ENCODE measurements at places on chromosomes 2 and 18.

DNA sequence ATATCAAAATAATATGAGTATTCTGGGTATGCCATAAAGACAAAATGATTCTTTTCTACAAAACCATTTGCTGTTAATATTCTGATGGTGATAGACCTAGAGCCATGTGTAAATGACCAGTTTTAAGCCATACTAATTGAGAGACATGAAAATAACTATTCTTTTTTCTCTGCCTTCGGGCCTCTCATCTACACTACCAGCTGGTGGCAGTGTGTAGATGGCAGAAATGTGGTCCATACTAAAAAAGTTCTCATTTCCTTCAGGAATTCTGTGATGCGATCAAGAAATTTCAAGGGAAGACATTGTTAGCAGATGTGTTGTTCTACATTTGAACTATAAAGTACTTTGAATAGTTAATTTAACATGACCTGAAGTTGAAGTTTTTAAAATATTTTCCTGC lies 485.2 kb downstream of the TRIB2 start:
- DNase-seq, result no peak

- no peak for DNase-seq
These were observed 141.5 kb downstream of the WDSUB1 start for GRCh38 chr2:159144776-159145614.

GRCh38 chr2:8416001-8416571 lies 265.8 kb upstream of the ID2 start:
- DNase-seq, result no peak

- DNase-seq, result no peak
These were observed 163.7 kb downstream of the GALNT14 start for GRCh38 chr2:30974554-30974953.

- DNase-seq, result no peak
These were observed 14.5 kb downstream of the ACOXL start for GRCh38 chr2:110746586-110747521.

GRCh38 chr2:55932843-55933242 lies 9.3 kb upstream of the EFEMP1 start:
- no peak for DNase-seq

GRCh38 chr2:58900246-58901027 lies 659.3 kb upstream of the FANCL start:
- DNase-seq, result no peak

DNA sequence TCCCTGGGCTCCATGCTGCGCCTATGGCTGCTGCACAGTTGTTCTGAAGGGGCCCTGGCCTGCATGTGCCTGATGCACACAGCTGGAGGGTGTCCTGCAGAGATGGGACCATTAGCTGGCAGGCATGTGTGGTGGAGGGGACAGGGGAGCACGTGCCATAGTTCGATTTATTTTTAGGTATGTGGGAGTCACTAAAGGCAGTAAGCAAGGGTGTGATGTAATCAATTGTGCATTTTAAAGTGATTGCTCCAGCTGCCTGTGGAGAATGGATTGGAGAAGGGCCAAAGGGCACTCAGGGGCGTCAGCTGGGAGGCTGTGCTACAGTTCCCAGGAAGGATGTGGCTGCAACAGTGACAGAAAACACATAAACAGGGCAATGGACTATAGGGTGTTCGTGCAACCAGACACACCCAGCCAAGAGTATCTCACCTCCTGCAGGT lies 205.1 kb downstream of the ARL4C start:
- DNase-seq, result no peak

- no peak for DNase-seq
These were observed 132.8 kb downstream of the DNAH6 start for GRCh38 chr2:84649058-84649457.

- DNase-seq, result no peak
These were observed 64.6 kb downstream of the COLEC12 start for GRCh38 chr18:435940-436339.

GRCh38 chr2:18435426-18436037 lies 124.9 kb downstream of the RDH14 start:
- no peak for DNase-seq

GRCh38 chr2:59905731-59906130 lies 647.7 kb downstream of the BCL11A start:
- DNase-seq, result no peak

GRCh38 chr2:191255756-191256312 lies 10.6 kb downstream of the MYO1B start:
- DNase-seq, result no peak

DNA sequence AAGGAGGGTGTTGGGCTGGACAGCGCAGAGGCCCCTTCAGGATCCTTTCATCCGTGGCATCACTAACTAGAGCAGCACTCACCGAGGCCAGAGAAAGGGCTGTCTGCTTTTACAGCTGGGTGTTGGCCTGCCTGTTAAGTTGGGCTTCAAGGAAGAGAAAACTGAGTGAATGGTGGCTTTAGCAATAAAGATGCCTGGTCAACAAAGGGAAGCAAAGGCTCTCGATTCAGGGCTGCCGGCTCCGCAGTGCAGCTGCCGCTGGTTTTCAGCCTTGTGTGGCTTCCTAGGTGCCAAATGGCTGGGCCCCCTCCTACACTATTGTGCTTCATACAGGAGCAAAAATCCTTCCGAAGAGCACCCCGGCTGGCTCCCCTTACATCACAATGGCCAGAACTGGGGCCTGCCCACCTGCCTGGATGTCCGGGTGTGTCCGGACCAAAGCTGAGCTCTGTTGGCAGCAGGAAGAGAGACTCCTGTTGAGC lies 61.0 kb upstream of the GPR45 start:
- DNase-seq, result no peak

GRCh38 chr2:54106631-54107454 lies 8.6 kb upstream of the ACYP2 start:
- DNase-seq, result peak; percentile 42

GRCh38 chr2:10016802-10017258 lies 26.5 kb upstream of the KLF11 start:
- DNase-seq, result no peak

- DNase-seq, result no peak
These were observed 473.8 kb downstream of the TGIF1 start for GRCh38 chr18:3923750-3924149.

DNA sequence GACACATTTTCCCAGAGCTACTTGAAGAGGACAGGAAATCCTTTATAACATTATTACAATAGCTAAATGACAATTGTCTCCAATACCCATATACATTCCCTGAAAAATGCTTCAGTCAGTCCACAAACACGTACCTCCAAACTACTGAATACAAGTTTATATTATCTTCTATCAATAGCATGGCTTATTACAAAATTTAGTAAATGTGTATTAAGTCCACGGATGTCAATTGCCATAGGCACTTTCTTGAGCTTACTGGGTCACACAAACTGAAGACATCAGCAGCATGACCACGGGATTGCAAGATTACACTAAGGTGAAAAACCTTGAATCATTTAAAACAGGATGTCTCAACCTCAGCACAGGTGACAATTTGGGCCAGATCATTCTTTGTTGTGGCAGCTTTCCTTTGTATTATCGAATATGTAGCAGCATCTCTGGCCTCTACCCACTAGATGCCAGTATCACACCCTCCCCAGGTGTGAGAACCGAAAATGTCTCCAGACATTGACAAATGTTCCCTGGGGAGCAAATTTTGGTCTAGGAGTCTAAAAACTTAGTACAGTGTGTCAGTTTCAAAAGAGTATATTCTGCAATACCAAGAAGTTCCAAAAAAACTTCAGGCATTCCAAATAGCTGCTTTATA lies 1.4 kb downstream of the MBD2 start:
- no peak for DNase-seq

- no peak for DNase-seq
These were observed 768.9 kb downstream of the SLC4A3 start for GRCh38 chr2:220396287-220396686.

GRCh38 chr2:219274361-219274921 lies 4.7 kb upstream of the DNAJB2 start:
- DNase-seq, result no peak

DNA sequence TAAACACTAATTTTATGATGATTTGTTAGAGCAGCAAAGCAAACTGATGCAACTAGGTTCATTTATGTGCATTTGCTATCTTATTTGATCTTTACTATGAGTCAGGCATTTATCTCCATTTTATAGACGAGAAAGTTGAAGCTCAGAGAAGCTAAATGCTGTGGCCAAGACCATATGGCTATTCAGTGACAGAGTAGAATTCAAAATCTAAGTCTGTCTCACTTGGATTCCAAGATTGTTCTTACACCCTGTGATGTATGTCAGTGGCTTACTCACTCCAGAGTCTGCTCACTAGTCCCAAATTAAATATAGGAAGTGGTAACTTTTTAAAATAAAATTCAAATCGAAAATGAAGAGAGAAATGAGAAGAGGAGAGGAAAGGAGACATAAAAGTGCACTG lies 114.0 kb upstream of the DDX18 start:
- DNase-seq, result no peak

GRCh38 chr2:10407432-10407831 lies 40.7 kb downstream of the ODC1 start:
- no peak for DNase-seq

DNA sequence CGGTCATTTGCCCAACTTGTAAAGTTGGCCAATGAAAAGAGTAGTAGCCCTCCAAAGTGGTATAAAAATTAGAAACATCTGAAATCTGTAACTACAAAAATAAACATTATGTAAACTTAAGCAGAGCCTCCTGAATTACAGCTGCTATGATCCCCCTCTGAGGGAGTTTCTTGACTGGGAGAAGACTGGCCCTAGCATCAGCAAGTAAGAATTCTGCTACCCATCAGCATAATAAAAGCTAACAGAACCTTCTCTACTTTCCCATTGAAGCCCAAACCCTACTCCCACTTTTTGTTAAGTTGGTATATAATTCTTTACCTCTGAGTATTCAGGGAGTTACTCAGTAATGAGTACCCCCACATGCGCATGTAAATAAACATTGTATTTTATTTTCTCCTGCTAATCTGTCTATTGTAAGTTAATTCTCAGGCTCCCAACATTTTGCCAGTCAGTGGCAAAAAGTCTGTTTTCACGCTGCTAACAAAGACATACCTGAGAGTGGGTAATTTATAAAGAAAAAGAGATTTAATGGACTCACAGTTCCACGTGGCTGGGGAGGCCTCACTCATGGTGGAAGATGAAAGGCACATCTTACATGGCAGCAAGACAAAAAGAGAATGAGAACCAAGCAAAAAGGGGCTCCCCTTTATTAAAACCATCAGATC lies 71.3 kb downstream of the MYL12B start:
- no peak for DNase-seq

DNA sequence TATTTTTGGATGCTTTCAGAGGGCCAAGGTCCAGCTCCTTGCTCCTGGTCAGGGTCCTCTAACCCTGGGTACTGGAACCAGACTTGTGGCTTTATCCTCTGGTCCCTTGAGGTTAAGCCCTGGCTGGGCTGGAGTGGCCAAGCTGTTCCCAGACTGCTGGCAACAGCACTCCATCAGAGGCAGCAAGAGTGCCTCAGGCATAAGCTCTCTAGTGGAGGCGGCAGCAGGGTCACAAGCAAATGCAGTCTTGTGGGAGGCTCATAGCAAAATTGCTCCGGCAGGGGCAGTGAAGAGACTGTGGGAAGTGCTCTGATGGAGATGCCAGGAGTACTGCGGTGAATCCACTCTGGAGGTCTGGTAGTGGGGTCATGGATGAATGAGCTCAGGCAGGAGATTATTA lies 128.9 kb upstream of the OTOS start:
- no peak for DNase-seq

GRCh38 chr2:234533626-234534025 lies 36.7 kb upstream of the ARL4C start:
- DNase-seq, result no peak

DNA sequence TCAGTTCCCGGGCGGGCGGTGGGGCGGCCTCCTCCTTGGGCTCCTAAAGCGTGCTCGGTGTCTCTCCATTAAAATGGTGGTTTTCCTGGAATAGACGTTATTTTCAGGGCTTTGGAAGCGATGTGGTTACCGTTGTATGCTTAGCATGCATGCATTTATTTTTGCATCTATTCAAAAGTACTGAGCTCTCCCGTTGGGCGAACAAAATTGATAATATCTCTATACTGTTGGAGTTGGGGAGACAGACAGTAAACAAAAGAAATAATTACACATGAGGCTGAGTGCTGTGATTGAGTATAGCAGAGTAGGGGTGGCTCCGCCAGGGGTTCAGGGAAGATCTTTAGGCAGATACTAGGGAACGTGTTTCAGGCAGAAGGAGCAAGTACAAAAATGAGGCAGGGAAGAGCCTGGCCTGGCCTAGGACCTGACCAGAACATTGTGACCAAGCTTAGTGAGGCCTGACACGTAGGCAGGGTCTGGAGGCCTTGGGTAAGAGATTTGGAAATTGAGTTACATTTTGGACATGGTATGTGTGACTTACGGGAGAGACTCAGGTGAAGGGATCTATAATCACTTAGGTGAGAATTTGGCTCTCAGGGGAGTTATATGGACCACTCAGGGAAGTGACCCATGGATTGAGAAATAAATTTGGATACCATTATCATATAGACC lies 674 bp downstream of the NCAPH start:
- DNase-seq, result no peak

DNA sequence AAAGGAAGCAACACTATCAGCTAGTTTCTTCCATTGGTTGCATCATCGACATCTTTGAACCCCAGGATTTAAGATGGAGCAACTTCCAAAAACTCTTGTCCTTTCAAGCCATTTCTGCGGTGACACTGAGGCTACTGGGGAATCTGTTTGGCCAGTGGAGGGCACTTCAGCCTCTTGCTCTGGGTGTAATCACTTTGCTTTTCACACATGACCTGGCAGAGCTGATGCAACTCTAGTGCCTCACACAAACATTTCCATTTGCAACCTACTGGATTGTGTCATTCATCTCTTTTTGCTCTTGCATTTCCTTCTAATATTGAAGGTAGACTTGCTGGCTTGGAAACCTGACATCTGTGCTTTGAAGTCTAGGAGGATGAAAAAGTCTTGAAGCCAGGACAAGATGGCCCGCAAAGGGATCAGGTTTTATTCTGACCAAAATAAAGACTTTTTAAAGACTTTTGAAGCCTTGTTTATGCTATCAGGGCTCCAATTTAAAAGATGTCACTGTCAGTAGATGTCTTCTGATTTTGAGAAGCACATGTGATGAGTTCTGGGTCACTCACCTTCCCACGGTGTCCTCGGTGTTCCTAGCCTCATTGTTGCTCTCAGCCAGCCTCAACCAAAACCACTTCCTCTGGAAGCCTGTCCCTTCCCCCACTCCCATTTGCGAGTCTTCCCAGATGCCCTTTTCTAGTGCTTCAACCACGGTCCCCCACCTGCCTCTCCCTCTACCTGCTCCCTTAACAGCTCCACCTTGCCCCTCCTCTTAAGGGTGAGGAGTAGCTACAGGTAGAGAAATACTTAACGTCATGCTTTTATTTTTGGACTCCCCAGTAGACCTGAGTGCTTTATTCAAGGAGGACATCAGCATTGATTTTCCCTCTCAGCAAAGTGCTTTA lies 69.7 kb upstream of the KCNE4 start:
- no peak for DNase-seq

DNA sequence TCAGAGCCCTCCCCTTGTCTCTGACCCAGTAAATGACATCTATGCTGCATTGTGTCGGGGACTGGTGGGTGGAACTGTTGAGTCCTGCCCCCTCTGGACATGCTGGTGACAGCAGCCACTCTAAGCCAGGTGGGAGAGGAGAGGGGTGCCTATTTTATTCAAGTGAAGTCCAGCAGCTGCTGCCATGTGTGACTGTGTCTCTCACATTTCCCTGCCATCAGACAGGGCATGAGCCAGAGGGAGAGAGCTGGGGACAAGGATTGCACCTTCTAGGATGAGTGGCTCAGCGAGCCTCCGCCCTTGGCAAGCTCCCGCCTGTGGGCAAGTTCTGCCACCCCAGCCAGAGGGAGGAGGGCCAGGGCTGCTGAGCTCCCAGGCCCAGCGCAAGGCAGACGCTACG lies 13.7 kb downstream of the NGEF start:
- DNase-seq, result no peak

Measured in germinal center (tissue), 1 donor.